NCI-H2227 treated with DMSO at 0.1 percent for 48 hours (cell line): ENCODE measurements at places on chromosomes 2 and 18.

DNA sequence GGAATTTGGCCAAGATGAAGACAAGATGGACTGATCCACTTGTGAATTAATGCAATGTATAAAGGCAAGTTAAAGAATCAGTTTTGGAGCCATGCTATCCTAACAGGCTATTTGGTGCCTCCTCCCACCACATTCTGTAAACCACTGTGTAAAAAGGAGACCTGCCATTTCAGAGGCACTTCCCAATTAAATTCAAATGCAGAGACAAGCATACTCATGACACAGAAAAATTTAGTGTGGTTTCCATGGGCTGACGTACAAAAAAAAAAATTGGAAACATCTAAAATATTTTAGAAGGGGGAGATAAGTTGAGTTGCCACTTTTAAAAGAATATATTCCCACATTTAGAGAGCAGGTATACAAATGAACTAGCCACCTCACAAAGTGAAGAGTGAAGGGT lies 112.1 kb downstream of the TCF4 start:
- no peak for DNase-seq

DNA sequence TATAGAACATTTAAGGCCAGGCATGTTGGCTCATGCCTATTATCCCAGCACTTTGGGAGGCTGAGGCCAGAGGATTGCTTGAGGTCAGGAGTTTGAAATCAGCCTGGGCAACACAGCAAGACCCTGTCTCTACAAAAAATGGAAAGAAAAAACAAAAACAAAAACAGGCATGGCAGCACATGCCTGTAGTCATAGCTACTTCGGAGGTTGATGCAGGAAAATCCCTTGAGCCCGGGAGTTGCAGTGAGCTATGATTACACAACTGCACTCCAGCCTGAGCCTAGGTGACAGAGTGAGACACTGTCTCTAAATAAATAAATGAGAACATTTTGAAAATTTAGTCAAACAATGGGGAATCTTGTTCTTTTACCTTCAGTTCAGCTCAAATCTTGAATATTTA lies 12.1 kb upstream of the YES1 start:
- DNase-seq = no peak

DNA sequence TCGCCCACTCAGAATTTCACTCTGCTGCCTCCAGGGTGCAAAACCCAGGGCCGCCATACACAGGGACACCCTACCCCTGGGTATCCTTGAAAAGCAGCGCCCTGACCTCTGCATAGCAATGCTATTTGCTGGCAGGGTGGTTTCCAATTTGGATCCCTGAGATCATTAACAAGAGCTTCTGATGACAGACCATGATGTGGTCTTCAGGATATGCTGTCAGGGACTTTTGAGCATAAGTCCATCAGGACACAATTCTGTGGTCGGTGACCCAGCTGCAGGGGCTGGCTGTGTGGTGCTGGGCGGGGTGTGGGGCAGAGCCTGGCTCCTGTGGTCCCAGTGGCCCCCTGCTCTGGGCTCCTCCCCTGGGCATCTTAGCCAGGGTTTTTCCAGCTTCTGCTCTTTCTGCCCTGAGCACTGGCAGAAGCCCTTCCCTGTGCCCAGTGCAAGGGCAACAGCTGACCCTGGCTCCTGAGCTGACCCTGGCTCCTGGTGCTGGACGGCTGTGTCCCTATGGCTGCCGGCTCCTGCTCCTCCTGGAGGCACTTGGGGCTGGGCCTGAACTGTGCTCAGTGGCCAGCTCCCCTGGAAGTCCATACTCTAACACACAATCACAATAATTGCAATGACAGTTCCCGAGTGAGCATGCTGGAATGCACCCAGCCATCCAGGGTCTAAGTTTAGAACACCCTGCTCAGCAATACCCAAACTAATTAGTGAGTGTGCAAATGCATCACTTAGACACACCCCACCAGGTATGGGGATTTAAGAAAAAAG lies 271.5 kb downstream of the HDAC4 start:
- no peak for DNase-seq

DNA sequence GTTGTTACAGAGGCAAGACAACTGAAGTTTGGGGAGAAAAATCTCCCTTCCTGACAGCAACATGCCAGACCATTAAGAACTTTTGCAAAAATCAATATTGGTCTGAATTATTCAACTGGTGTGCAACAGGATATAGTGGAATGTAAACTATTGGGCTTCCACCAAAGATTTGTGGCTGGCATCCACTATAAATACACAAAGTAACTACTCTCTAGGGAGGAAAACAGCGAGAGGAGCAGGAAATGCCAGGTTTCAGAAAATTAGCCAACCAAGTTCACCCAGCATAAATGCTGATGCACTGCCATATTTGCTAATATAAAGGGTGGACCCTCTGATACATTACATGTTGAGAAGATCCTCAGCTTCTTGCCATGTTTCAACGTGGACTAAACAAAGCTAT lies 267.6 kb upstream of the LYPD1 start:
- DNase-seq = no peak
